ENCODE measurements at places on chromosomes 4 and X. TPM values are rescaled to one million over a fixed set of nuclear protein-coding genes. Genes with fewer than 3 reads are reported as not detected.

The SMPX gene
- not detected for total RNA-seq

The ZFP92 gene
- total RNA-seq: 0.39 TPM

The CTAG1B gene
- total RNA-seq: not detected

The PABPC1L2B gene
- not detected for total RNA-seq

The TLR10 gene
- total RNA-seq: not detected

The MTTP gene
- 0.07 TPM for total RNA-seq

Measured in A549 treated with DMSO at 1 μM for 4 hours (cell line).